ENCODE measurements at places on chromosomes 16 and 17. TPM values are rescaled to one million over a fixed set of nuclear protein-coding genes. Genes with fewer than 3 reads are reported as not detected.

FOXF1 gene
- total RNA-seq: 74.2 TPM

GRCh38 chr16:17396762-17397498 is 73.8 kb downstream of the XYLT1 start:
- DNase-seq: no peak
- H3K27me3 ChIP-seq: no peaks in the 10 kb centered on the region
- no peak overlapping the region for H3K4me3 ChIP-seq

DNA sequence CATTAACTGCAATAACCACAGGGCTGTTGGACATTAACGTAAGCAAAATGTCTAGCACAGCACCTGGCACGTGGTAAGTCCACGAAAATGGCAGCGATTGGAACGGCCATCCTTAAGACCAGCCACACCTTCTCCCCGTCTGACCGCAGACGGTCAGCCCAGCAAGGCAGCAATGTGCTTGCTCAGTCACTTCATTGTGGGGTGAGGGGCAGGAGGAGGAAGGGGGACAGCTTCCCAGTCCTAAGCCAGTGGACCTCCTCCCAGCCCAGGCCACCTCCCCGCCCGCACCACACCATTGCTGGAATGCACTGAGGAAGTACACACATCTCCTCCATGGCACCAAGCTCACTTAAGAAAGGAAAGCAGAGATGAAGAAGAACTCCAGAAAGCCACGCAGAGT is 8.6 kb upstream of the MYLK3 start:
- H3K4me1 ChIP-seq: no peaks in the 10 kb centered on the region
- no peak overlapping the region for H3K27ac ChIP-seq
- DNase-seq: no peak
- H3K36me3 ChIP-seq: no peaks in the 10 kb centered on the region
- H3K4me3 ChIP-seq: no peak overlapping the region

DNA sequence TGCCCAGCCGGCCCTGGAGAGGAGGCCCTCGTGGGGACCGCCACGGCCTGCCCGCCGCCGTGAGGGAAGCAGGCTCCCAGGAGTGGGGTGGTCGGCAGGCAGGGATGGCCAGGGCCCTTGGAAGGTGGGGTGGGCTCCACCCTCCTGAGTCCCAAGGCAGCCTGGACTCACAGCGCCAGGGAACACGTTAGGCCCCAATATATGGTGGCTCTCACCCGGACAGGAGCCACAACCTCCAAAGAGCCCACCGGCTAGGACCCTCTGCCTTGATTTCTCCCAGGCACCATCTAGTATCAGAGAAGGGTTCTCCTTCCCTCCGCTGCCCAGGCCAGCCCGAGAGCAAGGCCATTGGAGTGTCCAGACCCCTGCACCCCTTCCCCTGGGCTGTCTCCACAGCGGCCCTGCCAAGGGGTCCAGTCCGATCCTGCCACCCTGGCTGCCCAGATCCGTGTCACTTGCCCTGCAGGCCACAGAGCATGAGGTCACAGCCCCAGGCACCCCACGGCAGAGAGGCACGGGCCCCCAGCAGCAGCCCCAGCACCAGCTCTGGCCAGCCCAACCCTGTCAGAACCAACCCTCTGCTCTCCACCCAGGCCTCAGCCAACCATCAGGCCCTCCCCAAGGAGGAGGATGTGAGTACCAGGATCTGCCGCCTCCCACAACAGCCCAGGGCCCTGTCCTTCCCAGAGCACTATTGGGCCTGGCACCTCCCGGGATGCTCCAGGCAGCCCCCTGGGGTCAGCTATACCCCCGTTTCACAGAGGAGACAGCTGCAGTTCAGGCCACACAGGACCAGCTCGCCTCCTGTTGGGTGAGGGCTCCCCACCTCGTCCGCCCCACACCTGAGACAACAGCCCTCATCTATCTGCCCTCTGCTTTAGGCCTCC is 1.1 kb upstream of the AXIN1 start:
- peak overlapping the region; percentile 86 for H3K4me3 ChIP-seq
- H3K36me3 ChIP-seq: no peaks in the 10 kb centered on the region
- peak; percentile 71 for DNase-seq
- H3K27ac ChIP-seq: peak overlapping the region; percentile 75
- H3K4me1 ChIP-seq: peaks cover 17% of the 10 kb centered on the region

DNA sequence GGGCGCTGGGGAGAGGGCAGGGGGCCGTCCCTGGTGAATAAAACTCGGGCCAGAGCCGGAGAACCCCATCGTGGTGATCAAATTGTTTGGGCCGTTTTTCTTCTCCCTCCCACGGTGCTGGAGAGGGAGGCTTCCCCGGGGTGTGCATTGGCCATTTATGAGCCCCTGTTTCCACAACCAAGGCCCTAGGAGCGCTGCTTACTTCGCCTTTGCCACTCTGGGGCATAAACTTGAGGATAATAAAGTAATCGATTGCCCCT is 544 bp downstream of the CCP110 start:
- H3K4me1 ChIP-seq: peaks cover 35% of the 10 kb centered on the region
- no peaks in the 10 kb centered on the region for H3K36me3 ChIP-seq
- DNase-seq: peak; percentile 66
- no peaks in the 10 kb centered on the region for H3K27me3 ChIP-seq
- peak overlapping the region; percentile 80 for H3K4me3 ChIP-seq

- H3K27ac ChIP-seq: no peak overlapping the region
- H3K36me3 ChIP-seq: peaks cover 12% of the 10 kb centered on the region
- no peaks in the 10 kb centered on the region for H3K27me3 ChIP-seq
- H3K4me1 ChIP-seq: no peaks in the 10 kb centered on the region
- no peak for DNase-seq
These were observed 32.1 kb downstream of the DGKE start for GRCh38 chr17:56866076-56866475.

DNA sequence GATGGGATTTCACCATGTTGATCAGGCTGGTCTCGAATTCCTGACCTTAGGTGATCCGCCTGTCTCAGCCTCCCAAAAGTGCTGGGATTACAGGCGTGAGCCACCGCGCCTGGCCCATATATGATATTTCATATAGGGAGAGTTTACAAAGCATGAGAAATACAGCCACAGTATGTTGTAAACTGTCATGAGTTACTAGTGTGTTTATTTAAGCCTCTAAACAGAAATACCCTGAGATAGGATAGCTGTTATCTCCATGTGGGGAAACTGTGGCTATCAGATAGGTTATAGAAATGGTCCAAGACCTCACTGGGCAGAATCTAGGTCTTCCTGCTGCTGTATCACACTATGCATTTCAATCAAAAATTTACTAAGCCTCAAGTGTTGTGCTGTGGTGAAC is 2.1 kb upstream of the CDK5RAP3 start:
- H3K27ac ChIP-seq: no peak overlapping the region
- H3K36me3 ChIP-seq: no peaks in the 10 kb centered on the region
- peaks cover 26% of the 10 kb centered on the region for H3K4me1 ChIP-seq
- H3K4me3 ChIP-seq: no peak overlapping the region

KRT32 gene
- total RNA-seq: not detected

CACNG1 gene
- total RNA-seq: not detected

DNA sequence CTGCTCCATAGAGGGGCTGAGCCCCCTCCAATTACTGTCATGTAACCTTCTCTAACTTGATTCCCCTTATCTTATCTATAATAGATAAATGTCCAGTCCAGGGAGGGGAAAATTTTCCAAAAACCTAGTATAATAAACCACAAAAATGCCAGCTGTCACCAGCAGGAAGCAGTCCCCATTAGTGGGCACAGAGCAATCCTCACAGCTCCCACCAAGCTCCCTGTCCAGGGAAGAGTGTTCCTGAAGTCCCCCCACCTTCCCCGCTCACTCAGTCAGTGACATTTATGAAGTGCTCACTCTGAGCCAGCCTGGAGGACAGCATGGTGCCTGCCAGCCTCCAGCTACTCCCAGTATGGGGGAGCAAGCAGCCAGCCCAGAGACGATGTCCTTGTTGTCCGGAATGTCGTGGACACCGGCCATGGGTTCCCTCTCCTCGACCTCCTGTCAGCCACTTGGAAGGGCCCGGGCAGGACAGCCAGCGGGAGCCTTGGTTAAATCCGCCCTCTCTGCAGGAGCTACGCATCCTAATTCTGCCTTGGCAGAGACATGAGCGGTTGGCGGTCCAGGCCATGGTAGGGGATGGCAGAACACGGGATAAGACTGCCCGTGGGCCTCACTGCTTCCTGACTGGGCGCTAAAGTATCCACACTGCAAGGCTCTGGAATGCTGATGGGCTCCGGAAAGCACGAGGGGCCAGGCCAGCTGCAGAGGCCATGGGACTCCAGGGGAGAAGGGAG is 102.0 kb upstream of the CDH5 start:
- peak; percentile 64 for DNase-seq
- H3K27me3 ChIP-seq: no peaks in the 10 kb centered on the region
- H3K4me3 ChIP-seq: no peak overlapping the region
- no peaks in the 10 kb centered on the region for H3K36me3 ChIP-seq

- no peak for DNase-seq
- H3K4me1 ChIP-seq: no peaks in the 10 kb centered on the region
- H3K27ac ChIP-seq: no peak overlapping the region
- H3K4me3 ChIP-seq: no peak overlapping the region
These were observed 52.0 kb upstream of the SREBF1 start for GRCh38 chr17:17888821-17889220.

- no peaks in the 10 kb centered on the region for H3K27me3 ChIP-seq
- no peaks in the 10 kb centered on the region for H3K4me1 ChIP-seq
- DNase-seq: no peak
These were observed 8.4 kb downstream of the SLC16A5 start for GRCh38 chr17:75096082-75096625.

TP53TG3B gene
- not detected for total RNA-seq
